ENCODE measurements at places on chromosomes 7 and 10. TPM values are rescaled to one million over a fixed set of nuclear protein-coding genes. Genes with fewer than 3 reads are reported as not detected.

DNA sequence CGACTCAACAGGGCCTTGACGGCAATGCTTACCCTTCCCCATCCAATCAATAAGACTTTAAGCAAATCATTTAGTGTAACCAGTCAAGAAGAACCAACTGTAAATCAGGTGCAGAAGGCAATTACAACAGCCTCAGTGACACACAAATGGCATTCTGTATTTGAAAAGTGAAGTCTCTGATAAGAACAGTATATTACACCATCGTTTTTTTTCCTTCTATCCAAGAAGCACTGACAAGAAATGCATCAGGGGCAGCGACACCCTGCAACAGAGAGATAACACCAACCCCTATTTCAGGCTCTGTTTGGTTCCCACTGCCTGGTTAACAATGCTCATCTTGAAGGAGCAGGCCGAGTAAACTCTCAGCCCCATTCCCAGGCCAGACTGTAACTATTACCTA is 204.0 kb upstream of the AOAH start:
- H3K36me3 ChIP-seq, result peaks cover 51% of the 10 kb centered on the region
- H3K27ac ChIP-seq, result no peak overlapping the region
- no peak for DNase-seq
- no peak overlapping the region for H3K4me3 ChIP-seq
- no peaks in the 10 kb centered on the region for H3K27me3 ChIP-seq

- no peak for DNase-seq
- no peaks in the 10 kb centered on the region for H3K27me3 ChIP-seq
- no peak overlapping the region for H3K27ac ChIP-seq
- H3K4me3 ChIP-seq, result no peak overlapping the region
These were observed 42.1 kb downstream of the ARHGAP21 start for GRCh38 chr10:24681572-24682088.

DNA sequence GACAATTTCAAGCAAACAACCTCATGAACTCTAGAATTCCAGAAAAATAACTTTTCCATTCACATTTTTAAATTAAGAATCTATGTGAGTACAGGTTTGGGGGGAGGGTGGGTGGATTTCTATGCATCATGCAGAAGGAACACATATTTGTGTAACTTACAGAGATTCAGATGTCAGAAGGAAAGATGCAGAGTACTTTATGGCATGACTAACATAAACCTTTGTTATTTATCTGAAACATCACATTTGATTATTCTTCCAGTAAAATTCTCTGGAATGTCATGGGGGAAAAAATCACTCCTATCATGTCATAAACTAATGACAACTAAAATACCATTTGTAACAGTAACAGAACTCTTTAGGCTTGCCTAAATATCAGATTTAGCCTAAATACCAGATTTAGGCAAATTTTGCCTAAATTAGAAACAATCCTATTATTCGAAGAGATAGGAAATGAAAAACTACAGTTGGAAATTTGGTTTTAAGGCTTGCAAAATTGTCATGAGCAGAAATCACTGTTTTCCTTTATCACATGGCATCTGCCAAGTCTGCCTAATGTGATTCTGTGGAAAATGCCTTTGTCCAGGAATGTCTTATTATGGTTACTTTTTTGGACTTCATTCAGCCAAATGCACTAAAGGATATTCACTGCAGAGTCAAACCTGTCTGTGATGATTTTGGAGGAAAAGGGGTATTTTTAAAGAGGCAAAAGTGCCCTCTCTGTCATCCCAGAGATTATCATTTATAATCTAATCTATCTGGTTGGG is 527.7 kb upstream of the CELF2 start:
- H3K4me3 ChIP-seq, result no peak overlapping the region
- peaks cover 5% of the 10 kb centered on the region for H3K27me3 ChIP-seq
- no peaks in the 10 kb centered on the region for H3K36me3 ChIP-seq

GRCh38 chr10:71580926-71581325 is 138.7 kb downstream of the C10orf105 start:
- no peak overlapping the region for H3K27ac ChIP-seq
- no peaks in the 10 kb centered on the region for H3K4me1 ChIP-seq
- no peak overlapping the region for H3K4me3 ChIP-seq
- no peaks in the 10 kb centered on the region for H3K36me3 ChIP-seq
- no peaks in the 10 kb centered on the region for H3K27me3 ChIP-seq

Gene PGAM2
- 0.67 TPM for total RNA-seq

Gene TSPAN13
- total RNA-seq, result 2.0 TPM

Gene GSTO2
- 1.4 TPM for total RNA-seq

Data from activated T-helper 2 cell treated with anti-CD3 and anti-CD28 coated beads, Interferon-gamma antibody, Interleukin-2, Interleukin-4, amounts not matched to agents 10 μg/mL and 5 μg/mL and 100 μg/mL, durations not matched to agents 14 hours and 24 hours and 36 hours (primary cell).